ENCODE measurements at places on chromosomes 11 and 22.

DNA sequence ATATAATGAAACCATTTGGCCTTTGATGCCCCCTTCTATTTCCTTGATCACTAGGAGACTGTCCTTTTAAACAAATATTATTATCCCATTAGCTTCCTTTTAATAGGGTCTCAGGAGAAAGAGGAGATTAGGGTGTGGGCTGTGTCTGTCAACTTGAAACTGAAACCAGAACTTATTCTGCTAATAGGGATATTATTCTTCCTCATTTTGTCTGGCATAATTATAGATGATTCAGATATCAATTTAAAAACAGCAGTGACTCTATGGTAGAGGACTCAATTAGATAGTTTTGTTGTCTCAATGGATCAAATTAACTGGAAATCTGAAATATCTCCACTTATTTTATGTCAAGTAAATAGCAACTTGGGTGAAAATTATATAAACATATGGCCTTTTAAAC, 584.9 kb upstream of the CCDC90B start:
- no peak for DNase-seq

DNA sequence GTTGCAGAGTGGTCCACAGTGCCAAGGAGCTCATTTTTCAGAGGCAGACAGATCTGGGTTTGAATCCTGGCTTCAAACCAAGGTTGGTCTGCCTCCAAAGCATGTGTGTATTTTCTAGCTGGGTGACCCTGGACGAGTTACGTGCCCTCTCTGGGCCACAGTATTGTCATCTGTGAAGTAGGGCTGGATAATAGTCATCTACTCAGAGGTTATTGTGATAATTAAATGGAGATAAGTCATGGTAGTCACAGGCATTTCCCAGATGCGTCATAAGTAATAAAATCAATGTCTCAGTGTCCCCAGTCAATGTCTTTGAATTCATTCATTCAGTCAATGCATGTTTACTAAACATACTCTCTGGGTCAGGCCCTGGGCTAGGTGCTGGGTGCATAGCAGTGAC, 8.6 kb downstream of the OMP start:
- DNase-seq = no peak

- DNase-seq = no peak
Observed at GRCh38 chr11:102990145-102990544, 34.6 kb upstream of the MMP13 start.

GRCh38 chr11:17734986-17735817, 621 bp downstream of the KCNC1 start:
- DNase-seq = peak; percentile 58

DNA sequence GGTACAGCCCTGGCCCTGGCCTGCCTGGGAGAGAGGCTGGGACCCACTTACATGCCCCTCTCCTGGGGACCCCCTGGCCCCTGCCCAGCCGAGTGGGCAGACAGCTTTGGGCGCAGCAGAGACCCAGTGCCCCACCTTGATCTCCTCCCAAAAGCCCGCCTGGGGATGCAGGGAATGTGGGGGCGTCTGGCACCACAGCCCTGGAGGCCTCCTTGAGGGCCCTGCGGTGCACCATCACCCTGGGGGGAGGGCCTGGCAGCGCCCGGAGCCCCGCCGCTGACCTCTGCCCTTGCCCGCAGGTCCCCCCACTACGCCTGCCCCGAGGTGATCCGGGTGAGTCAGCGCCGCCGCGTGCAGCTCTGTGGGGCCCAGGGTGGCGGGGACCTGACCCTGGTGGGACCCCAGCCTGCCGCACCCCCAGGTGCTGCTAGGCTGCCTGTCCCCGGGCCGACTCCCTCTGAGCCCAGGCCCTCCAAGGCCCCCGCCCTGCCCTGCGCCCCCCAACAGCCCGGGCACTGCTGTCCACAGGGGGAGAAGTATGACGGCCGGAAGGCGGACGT, 43.7 kb downstream of the MOB2 start:
- DNase-seq = no peak

DNA sequence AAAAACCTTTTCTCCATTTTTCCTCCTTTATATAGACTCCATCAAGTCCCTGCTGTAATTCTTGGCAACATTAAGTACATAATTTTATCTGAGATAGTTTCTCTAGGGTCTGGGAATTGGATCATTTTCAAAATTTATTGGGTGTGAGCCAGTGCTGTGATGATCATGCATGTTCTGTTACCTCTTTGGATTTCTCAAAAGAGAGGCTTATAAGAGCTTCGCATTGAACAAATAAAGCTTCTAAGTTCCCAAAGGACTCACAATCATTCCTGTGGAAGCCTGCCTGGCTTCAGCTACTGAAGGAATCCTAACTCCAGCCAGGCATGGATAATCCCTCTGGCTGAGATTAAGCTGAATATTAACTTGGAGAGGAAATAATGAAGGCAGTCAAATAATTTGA, 208.5 kb downstream of the RAB38 start:
- no peak for DNase-seq

- DNase-seq = no peak
Observed at GRCh38 chr11:102119997-102120396, 9.8 kb downstream of the YAP1 start.

DNA sequence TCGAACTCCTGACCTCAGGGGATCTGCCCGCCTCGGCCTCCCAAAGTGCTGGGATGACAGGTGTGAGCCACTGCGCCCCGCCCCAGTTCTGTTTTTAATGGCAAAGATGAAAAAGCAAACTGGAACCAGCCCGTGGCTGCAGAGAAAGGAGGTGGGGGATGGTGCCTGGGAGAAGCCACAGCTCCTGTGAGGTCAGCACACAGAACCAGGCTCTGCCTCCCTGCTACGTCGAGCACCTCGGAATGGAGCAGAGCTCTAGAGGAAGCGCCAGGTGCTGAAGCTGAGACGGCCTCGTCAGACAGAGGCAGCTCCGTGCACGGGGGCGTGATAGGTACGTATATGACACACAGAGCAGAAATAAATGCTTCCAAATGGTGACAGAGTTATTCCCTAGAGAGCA, 8.5 kb downstream of the DRD4 start:
- DNase-seq = no peak
